ENCODE measurements at places on chromosomes 5 and 9.

GRCh38 chr5:41870627-41871048, 413 bp upstream of the OXCT1 start:
- DNase-seq, result no peak

- DNase-seq, result no peak
Measured at GRCh38 chr5:162699361-162699760, 631.8 kb downstream of the GABRG2 start.

- no peak for DNase-seq
Measured at GRCh38 chr9:94654165-94654894, 15.0 kb upstream of the FBP1 start.

- DNase-seq, result no peak
Measured at GRCh38 chr9:26357803-26358344, 534.7 kb downstream of the CAAP1 start.

- DNase-seq, result no peak
Measured at GRCh38 chr9:116939614-116940013, 252.5 kb downstream of the TRIM32 start.

DNA sequence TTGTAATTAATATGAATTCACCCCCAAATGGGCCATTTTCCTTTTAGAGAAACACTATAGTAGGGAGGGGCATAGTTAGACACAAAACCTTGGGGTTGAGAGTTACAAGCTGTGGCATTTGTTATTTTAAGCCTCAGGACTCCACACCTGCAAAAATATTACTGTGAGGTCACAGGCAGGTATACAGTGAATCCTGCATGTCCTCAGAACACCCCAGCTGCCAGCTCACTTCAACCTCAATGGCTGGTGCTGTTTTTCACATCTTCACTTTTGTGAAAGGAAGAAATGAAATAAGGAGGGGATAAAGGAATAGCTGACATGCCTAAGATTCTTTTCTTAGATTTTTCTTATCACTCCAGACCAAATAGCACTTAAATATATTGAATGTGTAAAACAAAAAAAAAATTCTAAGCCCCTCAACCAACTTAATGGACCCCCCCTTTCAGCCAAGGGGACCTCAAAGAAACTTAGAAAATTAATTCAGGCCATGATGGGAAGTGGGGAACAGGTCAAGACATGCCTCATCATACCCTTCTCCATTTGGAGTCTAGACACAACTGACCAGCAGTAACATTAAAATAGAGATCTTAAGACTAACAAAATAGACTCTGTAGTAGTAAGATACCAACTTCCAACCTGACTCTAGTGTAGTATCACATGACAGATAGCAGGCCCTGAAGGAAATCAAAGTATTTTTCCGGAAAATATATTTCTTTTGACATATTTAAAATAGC, 9.2 kb downstream of the C9orf85 start:
- no peak for DNase-seq

GRCh38 chr5:122494109-122494508, 182.1 kb downstream of the SNCAIP start:
- DNase-seq, result no peak

All from gastrocnemius medialis (tissue), 4 donors.